ENCODE measurements at places on chromosomes 7 and 10.

DNA sequence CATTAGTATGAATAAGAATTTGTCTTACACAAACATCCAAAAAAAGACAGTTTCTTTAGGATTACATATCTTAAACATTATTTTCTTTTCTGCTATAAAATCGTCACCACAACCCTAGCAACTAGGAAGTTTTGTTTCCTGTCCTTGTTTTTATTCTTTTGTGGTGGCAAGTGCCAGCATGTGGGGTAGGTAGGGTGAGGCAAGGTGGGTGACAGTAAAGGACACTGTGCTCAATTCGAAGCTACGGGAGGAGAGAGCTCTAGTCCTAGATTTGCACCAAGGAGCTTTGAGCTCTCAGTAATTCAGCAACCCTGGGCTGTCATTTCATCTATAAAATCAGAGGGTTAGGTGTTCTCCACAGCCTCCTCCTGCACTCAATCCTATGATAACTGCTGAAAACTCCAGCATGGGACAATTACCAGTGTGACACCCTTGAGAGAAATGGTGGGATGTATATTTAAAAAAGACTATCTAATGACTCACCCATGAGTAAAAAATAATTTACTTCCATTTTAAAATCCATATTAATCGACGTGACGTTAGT is 187.1 kb downstream of the FAM107B start:
- DNase-seq: no peak

DNA sequence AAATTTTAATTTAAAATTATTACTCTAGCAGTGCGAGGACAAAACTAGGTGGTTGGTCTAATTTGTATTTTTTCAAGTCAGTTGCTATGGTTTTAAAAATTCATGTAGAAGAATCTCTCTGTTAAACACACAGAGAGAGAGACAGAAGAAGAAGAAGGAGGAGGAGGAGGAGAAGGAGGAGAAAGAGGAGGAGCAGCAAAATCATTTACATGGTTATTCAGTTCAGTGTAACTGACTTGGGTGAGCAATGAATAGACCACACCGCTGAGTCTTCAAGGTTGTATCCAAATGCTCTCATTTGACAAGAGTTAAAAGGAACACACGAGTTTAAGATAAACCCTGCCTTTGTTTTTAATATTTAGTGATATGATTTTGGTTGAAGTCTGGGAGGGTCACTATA is 131.1 kb downstream of the PDE1C start:
- DNase-seq: peak; percentile 56

DNA sequence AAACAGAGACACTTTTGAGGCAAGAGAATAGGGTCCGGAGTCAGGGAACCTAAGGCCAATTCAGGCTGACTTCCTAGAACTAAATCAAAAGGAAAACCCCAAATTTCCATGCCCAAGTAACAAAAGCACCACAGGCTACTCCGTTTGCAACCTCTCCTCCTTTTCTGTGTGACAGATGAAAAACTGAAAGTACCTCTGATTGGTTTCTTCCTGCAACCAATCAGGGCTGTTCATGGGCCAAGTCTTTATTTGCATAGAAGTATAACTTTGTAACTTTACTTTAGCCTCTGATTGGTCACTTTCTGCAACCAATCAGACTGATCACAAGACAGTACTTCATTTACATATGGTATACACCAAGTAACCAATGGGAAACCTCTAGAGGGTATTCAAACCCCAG is 239.9 kb upstream of the KCND2 start:
- no peak for DNase-seq

DNA sequence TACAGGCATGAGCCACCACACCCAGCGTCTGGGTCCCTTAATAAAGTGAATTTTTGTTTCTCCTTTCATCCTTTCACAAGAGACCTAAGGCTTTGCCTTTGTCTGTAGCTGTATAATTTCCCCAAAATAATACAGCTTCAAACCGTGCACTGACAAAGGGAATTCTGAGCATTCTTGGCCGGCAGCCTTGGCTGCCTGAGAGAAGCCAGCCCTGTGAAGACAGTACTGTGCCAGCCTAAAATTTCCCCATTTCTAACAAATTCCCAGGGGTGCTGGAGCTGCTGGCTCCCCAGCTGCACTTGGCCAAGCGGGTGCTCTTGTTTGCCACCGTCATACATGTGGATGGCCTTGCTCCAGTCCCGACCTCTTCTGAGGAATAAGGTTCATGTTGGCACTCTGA is 106.2 kb downstream of the ZMYND11 start:
- DNase-seq: no peak

GRCh38 chr10:113131613-113132261 is 181.7 kb downstream of the TCF7L2 start:
- DNase-seq: no peak

DNA sequence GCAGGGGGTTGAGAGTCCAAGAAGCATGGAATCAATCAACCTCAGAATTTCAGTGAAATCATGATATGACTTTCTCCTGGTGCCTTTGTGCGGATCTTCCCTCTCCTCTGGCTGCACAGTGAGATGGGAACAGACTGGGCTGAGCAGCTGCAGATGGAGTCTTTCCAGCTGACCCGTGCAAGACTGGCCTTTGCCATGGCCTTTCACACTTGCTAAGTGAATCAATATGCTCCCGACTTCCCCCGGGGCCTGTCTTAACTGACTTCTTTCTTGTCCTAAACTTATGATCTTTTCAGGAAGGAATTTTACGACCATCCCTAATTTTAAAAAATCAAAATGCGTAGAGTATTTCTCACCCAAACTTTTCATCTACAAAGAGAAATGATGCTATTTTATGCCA is 469.9 kb downstream of the GALNT17 start:
- no peak for DNase-seq

DNA sequence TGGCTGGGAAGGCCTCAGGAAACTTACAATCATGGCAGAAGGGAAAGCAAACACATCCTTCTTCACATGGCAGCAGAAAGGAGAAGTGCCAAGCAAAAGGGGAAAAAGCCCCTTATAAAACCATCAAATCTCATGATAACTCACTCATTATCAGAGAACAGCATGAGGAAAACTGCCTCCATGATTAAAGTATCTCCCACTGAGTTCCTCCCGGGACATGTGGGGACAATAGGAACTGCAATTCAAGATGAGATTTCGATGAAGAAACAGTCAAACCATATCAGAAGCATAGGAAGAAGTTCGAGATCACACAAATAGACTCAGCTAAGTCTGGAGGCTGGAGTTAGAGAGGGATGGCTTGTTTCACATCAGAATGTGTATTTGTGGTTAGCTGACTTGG is 869.4 kb upstream of the PHF14 start:
- DNase-seq: no peak

GRCh38 chr10:3364768-3365480 is 192.3 kb upstream of the PITRM1 start:
- DNase-seq: no peak

- peak; percentile 98 for DNase-seq
Observed at GRCh38 chr7:116354546-116355423, 144.4 kb downstream of the TES start.

GRCh38 chr7:42347616-42348015 is 110.6 kb upstream of the GLI3 start:
- no peak for DNase-seq

DNA sequence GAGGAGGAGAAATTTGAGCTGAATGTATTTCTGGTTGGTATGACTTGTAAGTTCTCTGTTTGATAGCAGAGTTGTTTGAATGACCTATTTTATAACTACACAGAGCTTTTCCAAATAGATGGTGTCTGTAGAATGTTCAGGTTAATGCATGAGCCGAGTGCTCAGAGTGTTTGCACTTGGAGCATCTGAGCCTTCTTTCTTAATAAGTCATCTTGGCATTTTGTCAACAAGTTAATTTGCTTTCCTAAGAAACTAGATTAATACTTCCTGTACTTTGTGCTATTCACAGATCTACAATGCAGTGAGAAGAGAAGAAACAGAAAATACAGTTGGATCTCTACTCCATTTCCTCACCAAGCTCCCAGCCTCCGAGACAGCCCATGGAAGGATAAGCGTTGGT is 138.2 kb downstream of the PLCE1 start:
- peak; percentile 38 for DNase-seq

DNA sequence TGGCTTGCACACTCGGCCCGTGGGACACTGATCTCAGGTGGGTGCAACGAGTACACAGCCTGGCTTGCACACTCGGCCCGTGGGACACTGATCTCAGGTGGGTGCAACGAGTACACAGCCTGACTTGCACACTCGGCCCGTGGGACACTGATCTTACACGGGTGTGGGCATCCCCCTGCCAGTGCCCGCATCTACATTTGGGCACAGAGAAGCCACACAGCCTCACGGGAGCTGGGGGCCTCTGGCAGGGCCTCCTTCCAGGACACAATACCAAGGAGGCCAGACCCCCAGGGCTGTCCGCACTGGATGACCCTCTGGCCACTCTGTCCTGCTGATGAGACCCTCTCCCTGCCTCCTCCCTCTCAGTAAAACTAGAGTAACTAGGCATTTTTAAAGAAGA is 330.5 kb downstream of the DNAJB6 start:
- DNase-seq: no peak

DNA sequence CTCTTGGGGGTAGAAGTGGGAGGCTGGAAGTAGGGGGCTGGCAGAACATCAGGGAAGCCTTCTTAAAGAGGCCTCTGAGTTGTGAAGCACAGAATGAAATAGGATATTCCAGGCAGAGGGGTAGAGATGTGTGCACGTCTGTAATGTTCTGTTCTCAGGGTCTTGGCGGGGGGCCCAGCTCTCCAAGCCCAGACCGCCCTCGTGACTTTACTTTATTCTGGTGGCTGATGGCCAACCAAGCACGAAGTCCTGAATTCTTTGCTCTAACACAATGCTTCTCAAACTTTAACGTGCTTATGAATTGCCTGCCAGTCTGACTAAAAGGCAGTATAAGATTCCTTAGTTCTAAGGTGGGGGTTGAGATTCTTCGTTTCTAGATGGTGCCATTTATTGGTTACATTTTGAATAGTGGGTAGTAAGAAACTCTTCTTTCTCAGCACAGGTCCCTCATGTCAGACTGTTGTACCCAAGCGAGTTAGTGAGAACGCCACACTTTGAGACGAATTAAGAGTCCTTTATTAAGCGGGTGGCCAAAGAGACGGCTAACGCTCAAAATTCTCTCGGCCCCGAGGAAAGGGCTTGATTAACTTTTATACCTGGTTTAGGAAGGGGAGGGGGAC is 8.2 kb downstream of the PRXL2A start:
- DNase-seq: peak; percentile 33

- DNase-seq: no peak
Observed at GRCh38 chr10:27413831-27414348, 90.2 kb upstream of the RAB18 start.

- no peak for DNase-seq
Observed at GRCh38 chr7:12229046-12229445, 18.0 kb downstream of the TMEM106B start.

DNA sequence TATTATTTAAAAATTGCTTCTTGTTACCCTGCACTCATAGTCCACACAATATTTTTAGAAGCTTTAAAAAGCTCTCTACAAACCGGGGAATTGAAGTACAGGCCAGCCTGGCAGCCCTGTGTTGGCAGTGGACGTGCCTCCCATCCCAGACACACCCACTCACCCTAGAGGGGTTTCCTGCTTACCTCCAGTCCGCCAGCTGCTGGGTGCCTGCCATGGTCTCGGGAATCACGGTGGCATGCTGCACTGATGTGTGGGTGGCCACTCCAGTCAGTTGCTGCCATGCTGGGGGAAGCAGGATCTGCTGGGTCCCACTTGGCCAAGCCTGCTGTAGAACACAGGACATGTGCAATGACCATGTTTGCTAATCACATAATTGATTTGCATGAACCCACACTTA is 80.4 kb downstream of the CLEC2L start:
- no peak for DNase-seq

DNA sequence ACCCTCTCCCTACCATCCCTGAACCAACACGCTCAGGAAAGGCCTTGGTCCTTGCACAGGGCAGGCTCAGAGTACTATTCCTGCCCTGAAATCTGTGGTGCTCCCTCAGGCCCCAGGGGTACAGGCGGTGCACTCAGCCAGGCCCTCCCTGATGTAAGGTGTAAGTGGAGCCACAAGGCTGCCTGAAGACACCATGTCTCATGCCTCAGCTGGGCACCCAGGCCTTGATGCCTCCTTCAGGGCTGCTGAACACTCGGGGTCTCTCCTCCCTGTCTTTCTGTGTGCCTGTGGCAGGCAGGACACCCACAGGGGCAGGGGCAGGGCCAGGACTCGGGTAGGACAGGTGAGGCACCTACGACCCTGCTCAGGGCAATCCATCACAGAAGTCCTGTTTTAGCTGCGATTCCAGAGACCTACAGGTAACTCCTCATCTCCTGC is 22.9 kb upstream of the ANTXRL start:
- no peak for DNase-seq

DNA sequence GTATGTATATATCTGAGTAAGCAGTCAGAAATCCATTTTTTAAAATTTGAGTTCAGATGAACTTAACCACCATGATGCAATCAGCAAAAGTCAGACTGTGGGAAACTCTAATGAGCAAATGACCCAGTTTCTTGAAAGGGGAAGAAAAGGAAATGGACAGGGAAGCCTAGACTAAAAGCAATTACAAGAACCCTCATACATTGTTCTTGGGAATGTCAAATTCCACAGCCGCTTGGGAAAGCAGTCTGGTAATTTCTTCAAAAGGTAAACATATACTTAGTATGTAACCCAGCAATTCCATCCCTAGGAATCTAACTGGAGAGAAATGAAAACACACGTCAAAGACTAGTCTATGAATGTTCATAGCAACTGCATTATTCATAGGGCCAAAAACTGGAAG is 16.4 kb upstream of the FOXK1 start:
- DNase-seq: peak; percentile 74

- no peak for DNase-seq
Observed at GRCh38 chr10:94193466-94193924, 169.2 kb downstream of the NOC3L start.

GRCh38 chr10:104831272-104831671 is 190.2 kb downstream of the SORCS3 start:
- DNase-seq: no peak

- DNase-seq: no peak
Observed at GRCh38 chr10:30722956-30723620, 93.5 kb upstream of the LYZL2 start.

DNA sequence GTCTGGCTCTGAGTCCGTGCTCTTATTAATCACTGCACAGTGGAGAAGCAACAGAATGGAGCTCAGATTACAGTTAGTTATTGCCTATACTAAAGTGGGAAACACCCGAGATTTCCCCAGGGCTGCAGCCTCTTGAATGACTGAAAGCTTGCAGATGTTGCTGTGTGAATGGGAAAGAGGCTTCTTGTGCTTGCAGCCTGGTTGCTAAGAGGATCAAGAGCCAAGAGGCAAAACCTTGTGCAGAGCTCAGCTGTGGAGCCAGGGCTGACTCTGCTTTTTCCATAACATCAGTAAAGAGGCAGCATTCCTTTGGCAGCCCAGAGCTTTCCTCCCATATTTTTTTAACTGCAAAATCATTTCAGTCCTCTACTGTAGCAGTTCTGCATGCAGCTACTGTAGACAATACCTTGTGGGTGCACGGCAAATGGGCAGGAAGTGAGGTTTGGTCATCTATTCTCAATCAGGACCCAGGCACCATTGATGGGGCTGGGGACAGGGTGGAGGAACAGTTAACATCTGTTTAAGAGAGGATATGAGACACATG is 86.5 kb downstream of the RALA start:
- no peak for DNase-seq

- no peak for DNase-seq
Observed at GRCh38 chr10:21498986-21499385, 26.5 kb downstream of the SKIDA1 start.

- no peak for DNase-seq
Observed at GRCh38 chr7:141675436-141676215, 26.3 kb downstream of the DENND11 start.
